Aorta (tissue), 5 donors: ENCODE measurements at places on chromosomes 1 and 21.

GRCh38 chr1:230074270-230074669, 7.2 kb downstream of the GALNT2 start:
- no peak for DNase-seq

- no peak for DNase-seq
Observed at GRCh38 chr1:93738075-93738622, 56.5 kb upstream of the BCAR3 start.

GRCh38 chr1:182786223-182786994, 3.2 kb upstream of the NPL start:
- DNase-seq, result peak; percentile 82

- no peak for DNase-seq
Observed at GRCh38 chr21:22083899-22084298, 1085.7 kb downstream of the NCAM2 start.

GRCh38 chr21:35377505-35378090, 328.5 kb upstream of the RUNX1 start:
- DNase-seq, result no peak

GRCh38 chr21:40531431-40532110, 315.4 kb downstream of the DSCAM start:
- no peak for DNase-seq

GRCh38 chr1:147316968-147317367, 74.5 kb downstream of the CHD1L start:
- DNase-seq, result no peak

GRCh38 chr1:85822696-85823095, 114.5 kb upstream of the ZNHIT6 start:
- DNase-seq, result no peak

- DNase-seq, result no peak
Observed at GRCh38 chr21:25555492-25555891, 51.8 kb downstream of the MRPL39 start.

DNA sequence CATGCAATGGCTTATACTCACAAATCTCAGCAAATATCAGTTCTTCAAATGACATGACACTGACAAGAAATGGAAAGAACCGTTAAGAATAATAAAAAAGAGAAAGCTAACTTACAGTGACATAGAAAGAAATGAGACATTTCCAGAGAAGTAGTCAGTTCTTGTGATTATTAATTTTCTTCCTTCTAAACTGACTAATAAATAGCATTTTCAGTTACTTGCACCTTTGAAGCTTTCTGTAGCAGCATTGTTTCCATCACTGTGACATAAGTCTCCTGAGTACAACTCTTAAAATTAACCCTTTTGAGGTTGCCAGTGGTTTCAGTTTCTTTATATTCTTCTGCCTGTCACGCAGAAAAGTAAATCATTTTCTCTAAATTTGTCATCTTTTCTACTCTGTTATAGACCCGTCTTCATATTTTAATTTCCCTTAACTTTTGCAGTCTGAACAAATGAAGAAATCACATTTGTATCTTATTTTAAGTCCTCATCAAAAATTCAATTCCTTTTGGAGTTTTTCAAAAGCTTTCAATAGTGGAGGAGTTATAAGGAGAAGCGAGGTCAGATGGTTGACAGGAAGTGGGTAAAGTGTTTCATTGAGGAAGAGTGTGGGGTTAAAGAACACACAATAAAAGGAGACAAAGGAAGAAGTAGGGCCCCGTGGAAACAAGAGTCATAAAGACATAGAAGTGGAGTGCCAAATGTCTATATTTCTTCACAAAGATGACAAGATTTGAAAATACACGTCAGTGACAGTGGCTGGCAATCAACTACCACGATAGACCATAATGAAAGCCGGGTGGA, 57.9 kb upstream of the S1PR1 start:
- DNase-seq, result no peak

DNA sequence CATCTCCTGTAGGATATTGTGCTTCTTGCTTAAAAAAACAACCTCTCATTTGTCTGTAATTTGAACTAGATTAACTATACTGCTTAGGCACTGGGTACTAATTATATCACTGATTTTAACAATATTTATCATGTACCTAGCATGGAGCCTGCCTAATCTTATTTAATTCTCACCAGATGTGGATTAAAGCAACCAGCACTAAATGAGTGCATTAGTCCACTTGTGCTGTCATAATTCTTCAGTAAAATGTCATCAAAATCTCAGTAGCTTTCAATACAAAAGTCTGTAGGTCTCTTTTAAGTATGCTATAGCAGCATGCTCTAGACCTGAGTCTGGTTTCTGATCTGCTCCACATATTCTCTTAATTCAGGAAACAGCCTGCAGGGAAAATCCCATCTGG, 368.1 kb downstream of the NCAM2 start:
- DNase-seq, result no peak

DNA sequence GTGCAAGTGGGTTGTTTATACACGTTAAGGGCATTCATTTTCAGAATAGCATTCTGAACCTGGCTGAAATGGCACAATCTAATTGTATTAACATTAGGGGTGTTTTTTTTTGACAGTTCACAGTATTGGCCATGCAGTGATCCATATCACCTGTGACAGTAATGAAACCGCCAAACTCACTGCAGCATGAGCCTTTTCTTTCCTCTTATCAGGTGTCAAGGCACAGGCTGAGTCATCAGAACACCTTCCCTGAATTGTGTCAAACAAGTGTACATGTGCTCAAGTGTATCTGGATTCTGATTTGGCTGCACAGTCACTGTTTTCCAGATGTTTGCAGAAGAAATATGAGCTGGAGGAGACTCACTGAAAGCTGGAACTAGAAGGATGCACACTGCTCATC, 47.7 kb upstream of the C8B start:
- DNase-seq, result no peak

DNA sequence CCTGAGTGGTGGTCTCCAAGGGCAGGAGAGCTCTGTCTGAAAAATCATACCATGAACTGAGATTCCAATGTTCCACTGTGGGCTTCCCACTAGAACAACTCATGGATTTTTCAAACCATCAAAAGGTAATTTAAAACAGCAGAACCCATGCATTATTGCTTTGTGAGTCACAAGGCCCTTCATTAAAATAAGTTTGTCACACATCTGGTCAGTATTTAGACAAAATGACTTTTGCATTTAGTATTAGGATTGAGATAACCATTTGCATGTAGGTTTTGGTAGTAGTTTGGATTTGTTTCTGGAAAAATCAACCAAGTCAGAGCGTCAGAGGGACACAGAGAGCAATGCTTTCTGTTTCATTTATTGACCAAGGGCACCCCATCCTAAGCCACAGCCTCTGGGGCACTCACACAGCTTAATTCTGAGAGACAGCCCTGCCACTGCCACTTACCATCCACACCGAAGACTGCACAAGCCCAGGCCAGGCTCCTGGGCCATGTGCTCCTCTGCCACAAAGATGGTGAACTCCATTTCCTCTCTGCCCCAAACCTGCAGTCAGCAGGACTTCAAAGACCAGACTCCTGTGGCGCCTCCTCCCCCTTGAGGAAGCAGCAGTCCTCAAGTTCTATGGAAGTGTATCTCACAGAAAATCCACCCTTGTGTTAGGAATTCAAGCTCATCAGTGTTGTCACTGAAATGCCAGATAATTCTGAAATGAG, 132.6 kb upstream of the DUSP10 start:
- DNase-seq, result no peak
